Psoas muscle (tissue), 8 donors: ENCODE measurements at places on chromosomes 7 and 10. TPM values are rescaled to one million over a fixed set of nuclear protein-coding genes. Genes with fewer than 3 reads are reported as not detected.

DNA sequence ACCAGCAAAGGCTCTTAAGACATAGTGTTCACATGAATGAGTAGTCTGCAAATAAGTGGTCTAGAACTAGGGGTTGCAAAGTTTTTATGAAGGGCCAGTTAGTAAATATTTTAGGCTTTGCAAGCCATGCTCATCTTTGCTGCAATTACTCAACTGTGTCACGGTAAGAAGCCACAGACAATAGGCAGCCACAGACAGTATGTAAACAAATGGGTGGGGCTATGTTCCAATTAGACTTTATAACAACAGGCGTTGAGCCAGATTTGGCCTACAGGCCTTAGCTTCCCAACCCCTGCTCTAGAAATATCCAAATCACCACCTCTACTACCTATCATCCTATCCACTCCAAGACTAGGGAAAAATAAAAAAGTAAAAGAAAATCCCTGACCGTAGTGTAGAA lies 9.2 kb downstream of the IKZF5 start:
- DNase-seq, result no peak

- peak; percentile 70 for DNase-seq
These were observed 24.0 kb upstream of the EEPD1 start for GRCh38 chr7:36129048-36129534.

DNA sequence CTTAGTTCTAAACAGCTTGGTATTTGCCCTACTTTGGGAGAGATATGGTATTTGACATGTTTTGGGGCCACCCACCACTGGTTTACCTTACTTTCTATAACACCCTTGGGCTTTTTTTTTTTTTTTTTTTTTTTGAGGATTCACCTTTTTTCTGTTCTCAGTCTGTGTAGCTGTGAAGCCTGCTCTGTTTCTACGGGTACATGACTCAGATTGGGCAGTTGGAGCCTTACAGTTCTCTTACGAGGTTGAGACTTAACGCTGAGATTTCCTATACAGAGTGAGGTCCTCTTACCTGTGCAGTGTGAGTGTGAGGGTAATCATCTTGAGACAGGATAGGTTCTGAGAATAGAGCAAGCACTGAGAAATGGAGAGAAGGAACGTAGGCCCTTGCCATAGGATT lies 77.5 kb downstream of the CDK13 start:
- DNase-seq, result no peak

WNT16 gene
- total RNA-seq, result not detected

GAD2 gene
- total RNA-seq, result not detected

GRCh38 chr7:128914566-128915151 lies 4.2 kb upstream of the KCP start:
- no peak for DNase-seq

DNA sequence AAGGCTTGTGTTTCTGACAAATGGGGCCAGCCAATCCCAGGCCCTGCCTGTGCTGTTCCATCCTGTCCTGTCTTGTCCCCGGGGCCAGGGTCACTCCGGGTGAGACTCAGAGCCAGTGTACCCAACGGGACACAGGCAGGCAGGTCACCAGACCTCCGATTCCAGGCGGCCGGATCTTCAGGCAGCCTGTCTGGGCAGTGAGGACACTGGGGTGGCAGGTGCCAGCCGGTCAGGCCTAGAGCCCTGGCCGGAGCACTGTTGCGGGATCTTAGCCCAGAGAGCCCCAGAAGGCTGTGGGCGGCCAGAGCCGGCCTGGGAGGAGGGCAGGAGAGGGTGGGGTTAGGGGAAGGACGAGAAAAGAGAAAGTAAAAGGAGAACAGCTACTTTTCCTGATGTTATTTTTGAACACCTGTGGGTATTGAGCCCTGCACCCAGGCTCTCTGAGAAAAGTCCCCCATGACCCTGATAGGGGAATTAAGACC lies 134.3 kb upstream of the TNRC18 start:
- peak; percentile 93 for DNase-seq
